NCI-H748 treated with DMSO at 0.1 percent for 48 hours (cell line): ENCODE measurements at places on chromosomes 7 and 10.

- no peak for DNase-seq
Measured at GRCh38 chr7:142140401-142140959, 29.0 kb downstream of the MGAM2 start.

GRCh38 chr7:88101769-88102168 lies 118.1 kb downstream of the SRI start:
- no peak for DNase-seq

GRCh38 chr7:42913591-42913990 lies 1.7 kb upstream of the C7orf25 start:
- no peak for DNase-seq

DNA sequence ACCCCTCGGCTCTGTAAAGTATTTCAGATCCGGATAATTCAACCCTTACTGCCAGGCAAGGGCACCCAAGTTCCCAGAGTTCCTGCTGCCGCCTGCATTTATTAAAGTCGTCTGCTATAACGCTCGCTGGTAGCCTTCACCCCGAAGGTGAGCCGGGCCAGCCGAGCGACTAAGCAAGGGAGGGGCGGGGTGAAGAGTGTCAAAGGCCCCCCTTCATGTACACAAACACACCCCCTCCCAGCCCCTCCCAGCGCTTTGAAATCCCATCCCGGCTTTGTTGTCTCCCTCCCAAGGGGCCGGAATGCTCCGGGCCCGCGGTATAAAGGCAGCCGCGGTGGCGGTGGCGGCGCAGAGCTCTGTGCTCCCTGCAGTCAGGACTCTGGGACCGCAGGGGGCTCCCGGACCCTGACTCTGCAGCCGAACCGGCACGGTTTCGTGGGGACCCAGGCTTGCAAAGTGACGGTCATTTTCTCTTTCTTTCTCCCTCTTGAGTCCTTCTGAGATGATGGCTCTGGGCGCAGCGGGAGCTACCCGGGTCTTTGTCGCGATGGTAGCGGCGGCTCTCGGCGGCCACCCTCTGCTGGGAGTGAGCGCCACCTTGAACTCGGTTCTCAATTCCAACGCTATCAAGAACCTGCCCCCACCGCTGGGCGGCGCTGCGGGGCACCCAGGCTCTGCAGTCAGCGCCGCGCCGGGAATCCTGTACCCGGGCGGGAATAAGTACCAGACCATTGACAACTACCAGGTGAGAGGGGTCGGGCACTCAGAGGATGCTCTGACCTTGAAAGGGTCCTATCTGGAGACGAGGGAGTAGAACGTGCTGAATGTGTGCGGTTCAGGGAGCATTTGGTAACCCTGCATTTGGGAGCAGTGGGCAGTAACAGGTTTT lies at the start of gene DKK1:
TSS of gene DKK1 (plus strand) at position 349 of the 889 bp plus-strand sequence. CDS start at position 503, 154 bp downstream.
- peak; percentile 1 for DNase-seq

- DNase-seq: no peak
Measured at GRCh38 chr7:36762394-36762793, 38.1 kb upstream of the AOAH start.

DNA sequence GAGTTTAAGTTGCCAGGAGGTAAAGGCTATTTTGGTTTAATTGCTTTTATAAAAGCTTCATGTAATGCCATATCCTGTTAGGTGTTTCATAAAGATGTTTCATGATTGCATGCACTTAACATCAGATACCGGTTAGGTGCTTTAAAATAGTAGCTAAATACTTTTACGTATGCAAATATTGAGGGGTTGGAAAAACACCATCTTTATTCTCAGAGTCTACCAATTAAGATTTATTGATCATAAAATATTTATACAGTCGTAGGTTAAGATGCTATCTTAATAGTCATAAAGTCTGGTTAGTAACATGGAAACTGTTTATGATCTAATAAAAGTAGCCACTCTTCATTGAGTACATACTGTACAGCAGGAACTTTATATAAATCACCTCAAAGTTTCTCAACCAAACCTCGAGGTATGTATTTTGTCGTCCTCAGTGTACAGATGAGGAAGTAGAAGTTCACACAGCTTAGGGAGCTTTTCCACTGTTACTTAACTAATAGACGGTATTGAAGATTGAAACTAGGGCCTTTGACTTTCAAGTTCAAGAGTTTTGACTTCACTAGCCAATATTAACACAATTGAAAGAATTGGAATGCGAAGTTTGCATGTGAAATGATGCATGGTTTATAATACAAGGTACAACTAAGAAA lies 897.1 kb downstream of the GATA3 start:
- no peak for DNase-seq

- DNase-seq: no peak
Measured at GRCh38 chr7:150784954-150785353, 15.2 kb downstream of the TMEM176B start.

- no peak for DNase-seq
Measured at GRCh38 chr10:89275383-89275782, 23.8 kb upstream of the LIPA start.

GRCh38 chr10:101902032-101902819 lies 58.6 kb upstream of the KCNIP2 start:
- DNase-seq: no peak

GRCh38 chr7:131673576-131673975 lies 117.1 kb upstream of the PODXL start:
- DNase-seq: no peak

- no peak for DNase-seq
Measured at GRCh38 chr7:91942312-91942711, 1.6 kb downstream of the AKAP9 start.

DNA sequence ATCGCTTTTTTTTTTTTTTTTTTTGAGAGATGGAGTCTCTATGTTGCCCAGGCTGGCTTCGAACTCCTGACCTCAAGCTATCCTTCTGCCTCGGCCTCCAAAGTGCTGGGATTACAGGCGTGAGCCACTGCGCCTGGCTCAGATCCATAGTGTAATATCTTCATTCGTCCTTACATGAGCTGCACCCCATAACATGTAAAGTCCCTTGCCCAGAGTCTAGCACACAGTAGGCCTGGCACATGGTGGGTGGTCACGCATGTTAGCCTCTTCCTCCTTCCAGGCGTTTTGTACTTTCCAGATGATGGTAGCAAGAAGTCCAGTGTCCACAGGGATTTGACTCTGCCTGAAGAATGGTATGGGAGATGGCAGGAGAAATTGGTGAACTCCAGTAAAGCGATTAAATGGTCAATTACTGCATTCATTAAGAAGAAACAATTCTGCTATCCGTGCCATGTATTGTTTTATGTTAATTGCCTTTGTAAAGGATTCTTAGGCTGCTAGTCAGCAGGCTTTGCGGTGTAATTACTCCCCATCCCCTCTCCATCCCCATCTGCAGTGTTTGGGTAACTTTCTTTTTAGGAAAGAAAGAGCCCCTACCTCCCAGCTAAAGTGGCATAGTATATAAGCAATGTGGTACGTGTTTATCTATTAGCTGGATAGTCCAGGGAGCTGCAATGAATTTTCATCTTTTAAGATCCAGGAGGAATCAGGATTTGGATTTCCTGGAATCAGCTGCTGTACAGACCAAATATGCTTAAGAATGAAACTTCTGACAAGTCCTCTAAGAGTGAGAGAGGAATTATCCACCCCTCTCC lies 1.2 kb downstream of the TPST1 start:
- no peak for DNase-seq

- DNase-seq: no peak
Measured at GRCh38 chr7:103941976-103942375, 47.5 kb downstream of the RELN start.

DNA sequence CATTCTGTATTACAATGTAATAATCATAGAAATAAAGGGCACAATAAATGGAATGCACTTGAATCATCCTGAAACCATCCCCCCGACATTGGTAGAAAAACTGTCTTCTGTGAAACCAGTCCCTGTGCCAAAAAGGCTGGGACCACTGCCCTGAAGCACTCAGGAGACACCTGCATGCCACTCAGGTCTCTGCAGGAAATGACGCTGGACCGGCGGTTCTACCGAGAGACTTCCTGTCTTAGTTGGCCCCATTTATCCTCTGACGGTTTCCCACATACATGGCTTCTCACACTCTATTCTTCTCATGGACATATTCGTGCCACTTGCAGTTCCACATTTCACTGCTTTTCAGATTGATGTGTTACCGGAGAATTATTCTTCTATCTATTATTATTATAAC lies 617.5 kb downstream of the SDK1 start:
- DNase-seq: no peak

GRCh38 chr10:33229949-33230267 lies 104.6 kb downstream of the NRP1 start:
- DNase-seq: no peak

- no peak for DNase-seq
Measured at GRCh38 chr10:20363684-20364083, 533.4 kb downstream of the NEBL start.

DNA sequence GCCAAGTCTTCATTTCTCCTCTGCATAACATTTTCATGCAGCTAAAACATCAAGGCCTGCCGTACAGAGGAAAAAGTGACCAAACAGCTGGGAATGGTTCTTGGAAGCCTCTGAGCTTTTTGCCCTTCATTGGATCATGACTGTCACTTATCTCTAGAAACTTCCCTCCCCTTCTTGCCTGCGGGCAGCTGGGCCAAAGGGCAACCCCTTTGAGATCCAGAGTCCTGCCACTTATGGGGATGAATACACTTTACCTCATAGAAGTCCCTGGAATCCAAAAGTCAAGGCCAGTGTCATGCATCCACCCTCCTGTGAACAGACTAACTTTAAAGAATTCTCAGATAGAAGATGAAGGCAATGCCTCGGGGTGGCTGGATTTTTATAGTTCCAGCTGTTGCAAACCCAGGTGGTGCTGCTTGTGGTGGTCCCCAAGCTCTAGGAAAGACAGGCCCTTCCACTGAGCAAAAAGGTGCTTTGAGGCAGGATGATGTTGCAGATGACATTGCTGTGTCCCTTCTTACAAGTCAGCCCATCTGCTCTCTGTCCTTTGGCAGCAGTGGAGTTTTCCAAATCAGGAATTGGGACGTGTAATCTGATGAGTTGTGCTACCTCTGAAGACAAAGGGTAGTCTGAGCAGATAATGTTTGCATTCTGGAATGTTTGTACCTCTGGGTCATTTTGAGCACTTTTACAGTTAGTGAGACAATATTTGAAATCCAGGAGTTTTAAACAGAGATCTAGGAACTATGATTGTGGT lies 64.2 kb downstream of the LRMDA start:
- DNase-seq: no peak

- no peak for DNase-seq
Measured at GRCh38 chr10:14736043-14736442, 38.7 kb downstream of the FAM107B start.

DNA sequence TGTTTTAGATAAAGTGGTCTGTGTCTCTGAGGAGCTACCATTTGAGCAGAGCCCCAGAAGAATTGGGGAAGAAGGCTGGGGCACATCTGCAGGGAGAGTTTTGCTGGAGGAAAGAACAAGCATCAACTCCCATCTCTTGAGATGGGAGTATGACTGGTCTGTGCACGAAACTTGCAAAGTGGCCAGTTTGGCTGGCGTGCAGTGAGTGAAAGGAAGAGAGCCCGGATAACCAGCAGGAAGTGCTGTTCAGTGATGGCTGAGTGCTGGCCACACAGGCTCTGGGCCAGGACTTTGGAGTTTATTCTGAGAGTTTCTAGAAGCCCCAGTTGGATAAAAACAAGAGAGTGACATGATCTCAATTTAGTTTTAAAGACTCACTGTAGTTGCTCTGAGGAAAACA lies 34.4 kb upstream of the SVIL start:
- DNase-seq: no peak

GRCh38 chr10:110696436-110696835 lies 52.3 kb downstream of the RBM20 start:
- no peak for DNase-seq

- DNase-seq: no peak
Measured at GRCh38 chr7:149866779-149867447, 6.9 kb upstream of the ATP6V0E2 start.

DNA sequence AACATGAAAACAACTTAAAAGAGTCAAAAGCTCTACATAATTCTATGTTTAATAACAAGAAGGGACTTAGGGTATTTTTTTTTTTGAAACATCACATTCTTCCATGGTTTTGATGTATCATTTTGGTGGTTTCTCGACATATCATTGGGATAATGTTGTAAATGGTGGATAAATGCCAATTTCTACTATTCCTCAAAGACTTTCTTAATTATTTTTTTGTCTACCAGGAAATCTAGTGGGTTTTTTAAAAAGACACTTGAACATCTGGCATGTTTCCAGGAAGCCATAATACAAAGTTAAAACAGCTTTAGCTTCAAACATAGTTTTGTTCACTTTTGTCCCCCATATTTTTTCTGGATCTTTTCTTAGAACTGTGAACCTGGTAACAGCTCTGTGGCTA lies 200.4 kb downstream of the DKK1 start:
- DNase-seq: no peak

DNA sequence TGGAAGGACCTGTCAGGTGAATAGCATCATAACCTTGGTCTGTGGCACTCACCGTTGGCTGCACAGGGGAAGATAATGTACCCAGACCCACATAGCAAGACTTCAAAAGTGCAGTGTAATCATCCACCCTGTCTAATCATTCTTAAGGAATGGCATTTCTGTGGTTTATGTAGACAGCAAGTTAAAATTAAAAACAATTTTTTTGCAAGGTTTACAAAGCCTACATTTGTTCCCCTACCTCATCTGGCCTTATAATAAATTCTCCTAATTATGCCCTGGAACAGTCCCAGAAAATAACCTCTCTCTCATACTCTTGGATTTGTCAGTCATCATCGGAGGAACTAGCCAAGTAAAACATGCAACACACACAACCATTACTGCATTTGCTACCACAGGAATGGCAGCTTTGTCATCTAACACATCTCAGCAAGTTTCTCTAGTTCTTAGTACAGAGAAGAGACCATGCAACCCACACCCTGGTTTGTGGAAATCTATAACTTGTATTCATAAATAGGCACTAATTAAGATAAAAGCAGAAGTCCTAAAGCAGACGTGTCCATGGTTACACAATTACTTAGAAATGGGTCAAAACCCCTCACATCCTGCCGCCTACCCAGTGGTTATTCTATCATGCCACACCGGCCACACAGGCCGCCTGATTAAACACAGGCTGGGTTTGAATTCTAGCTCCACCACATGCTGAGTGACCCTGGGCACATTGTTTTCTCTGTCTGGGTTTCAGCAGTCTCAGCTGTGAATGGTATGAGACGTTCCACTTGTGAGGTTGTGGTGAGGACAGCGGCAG lies 19.1 kb downstream of the ABLIM1 start:
- DNase-seq: no peak

DNA sequence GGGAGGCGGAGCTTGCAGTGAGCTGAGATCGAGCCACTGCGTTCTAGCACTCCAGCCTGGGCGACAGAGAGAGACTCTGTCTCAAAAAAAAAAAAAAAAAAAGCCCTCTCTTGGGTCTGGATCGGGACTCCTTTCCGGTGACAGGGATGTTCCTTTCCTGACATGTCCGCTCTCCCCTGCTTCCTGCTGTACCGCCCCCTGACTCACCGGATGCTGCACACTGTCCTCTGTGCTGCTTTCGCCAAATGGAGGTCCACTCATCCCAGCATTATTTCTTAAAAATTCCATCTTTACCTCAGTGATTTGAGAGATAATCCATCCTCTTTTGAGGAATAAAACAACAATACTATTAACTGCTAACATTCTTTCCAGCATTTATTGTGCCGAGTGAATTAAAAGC lies 113.8 kb upstream of the EEPD1 start:
- no peak for DNase-seq

- DNase-seq: no peak
Measured at GRCh38 chr7:4131063-4131462, 551.0 kb upstream of the FOXK1 start.

- DNase-seq: no peak
Measured at GRCh38 chr7:2639181-2639681, 7.4 kb downstream of the TTYH3 start.
